Daoy (cell line): ENCODE measurements at places on chromosomes 3 and 15.

DNA sequence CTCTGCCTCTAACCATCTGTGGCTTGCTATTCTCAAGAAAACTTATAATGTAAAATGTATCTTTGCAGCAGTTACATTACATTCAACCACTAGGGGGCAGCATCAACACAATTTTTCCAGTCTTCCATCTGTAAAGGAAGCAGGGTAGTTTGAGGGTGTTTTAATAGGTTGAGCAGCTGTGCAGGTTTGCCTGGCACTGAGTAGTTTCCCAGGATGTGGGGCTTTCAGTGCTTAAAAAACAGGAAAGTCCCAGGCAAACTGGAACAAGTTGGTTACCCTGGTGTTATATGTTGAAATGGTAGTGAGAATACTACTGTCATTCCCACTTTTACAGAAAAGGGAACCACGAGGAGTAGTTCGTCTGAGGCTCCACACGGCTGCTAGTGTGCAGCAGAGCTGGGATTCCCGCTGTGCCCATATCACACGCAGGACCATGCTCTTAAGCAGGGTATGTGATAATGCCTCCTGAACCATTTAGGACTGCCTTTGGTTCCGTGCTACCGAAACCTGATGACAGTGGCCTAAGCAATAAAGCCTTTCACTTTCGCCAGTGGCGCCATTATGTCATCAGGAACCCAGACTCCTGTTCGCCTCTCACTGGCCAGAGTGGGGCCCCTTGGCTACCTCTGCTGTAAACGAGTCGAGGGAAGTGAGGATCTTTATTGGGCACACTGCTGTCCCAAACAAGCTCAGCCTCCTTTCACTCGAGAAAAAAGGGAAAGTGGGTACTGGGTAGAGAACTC, 64.7 kb upstream of the ZBTB38 start:
- DNase-seq: peak; percentile 72

- DNase-seq: no peak
These were observed 36.9 kb upstream of the GOLGB1 start for GRCh38 chr3:121786485-121786884.

DNA sequence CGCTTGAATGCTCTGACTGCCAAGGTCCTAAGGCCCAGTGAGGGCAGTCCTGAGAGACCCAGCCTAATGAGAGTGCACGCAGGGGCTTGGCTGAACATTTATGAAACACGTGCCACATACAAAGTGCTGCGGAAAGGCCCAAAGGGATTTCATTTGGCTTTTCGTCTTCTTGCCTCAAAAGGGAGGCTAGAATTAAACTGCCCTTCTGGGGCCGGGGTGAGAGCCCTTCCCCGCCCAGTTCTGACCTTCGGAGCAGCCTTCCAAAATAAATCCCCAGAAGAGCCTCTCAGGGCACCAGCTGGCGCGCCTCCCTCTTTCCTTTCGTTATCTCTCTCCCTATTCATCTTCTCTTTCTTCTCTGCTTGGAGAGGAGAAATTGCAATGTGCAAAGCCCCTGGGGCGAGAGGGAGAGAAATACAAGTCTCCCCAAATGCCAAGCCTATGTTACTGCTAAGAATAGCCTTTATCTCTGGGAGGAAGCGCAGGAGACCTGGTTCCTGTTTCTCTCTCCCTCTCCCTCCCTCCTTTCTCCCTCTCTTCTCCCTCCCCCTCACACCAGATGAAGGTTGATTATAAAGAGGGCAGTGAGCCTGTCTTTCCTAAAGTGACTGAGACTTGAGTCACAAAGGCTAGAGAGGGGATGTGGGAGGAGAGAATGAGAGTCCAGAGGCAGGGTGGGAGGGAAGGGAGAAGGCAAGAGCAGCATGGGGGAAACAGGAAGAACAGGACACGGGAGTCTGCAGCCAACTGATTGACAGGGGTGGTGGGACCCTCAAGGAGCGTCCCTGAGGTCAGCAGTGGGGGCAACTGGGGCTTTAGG, 36.7 kb upstream of the NDUFB4 start:
- DNase-seq: peak; percentile 88

GRCh38 chr3:28940994-28941393, 339.9 kb upstream of the RBMS3 start:
- DNase-seq: peak; percentile 1

GRCh38 chr3:100615684-100616083, 6.3 kb downstream of the ADGRG7 start:
- DNase-seq: no peak

DNA sequence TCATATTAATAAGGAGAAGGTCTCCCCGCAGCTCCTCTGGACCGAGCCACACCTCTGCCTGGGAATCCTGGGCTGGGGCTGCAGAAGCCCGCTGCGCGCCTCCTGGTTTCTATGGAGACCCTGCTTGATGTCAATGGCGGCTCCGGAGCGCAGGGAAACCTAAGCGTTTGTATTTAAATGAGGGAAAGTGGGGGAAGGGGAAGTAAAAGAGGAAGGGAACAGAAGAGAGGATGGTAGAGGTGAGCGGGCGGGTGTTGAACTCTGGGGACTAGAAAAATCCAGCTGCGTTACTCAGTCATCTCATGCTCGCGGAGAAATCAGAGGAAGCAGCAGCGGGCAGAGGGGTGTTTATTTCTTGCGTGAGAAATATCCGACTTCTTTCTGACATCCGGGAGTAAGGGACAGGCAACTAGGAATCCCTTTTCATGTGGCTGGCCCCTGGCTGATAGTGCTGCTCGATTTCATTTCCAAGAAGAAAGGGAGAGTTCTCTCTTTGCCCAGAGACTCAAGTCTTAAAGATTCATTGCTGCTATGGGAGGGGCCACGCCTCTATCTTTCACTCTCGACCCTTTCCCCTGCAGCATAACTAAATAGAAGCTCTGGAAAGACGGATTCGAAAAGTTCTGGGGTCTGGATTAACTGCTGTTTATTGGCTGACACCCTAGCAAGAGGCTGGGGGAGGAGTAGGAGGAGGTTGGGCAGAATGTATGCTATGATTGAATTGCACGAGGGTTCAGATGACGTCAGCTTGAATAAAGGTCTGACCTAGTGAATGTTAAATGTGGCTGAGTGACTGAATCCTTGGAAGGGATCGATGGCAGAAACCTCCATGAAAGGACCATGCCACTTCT, 110.5 kb upstream of the GAP43 start:
- DNase-seq: peak; percentile 52

DNA sequence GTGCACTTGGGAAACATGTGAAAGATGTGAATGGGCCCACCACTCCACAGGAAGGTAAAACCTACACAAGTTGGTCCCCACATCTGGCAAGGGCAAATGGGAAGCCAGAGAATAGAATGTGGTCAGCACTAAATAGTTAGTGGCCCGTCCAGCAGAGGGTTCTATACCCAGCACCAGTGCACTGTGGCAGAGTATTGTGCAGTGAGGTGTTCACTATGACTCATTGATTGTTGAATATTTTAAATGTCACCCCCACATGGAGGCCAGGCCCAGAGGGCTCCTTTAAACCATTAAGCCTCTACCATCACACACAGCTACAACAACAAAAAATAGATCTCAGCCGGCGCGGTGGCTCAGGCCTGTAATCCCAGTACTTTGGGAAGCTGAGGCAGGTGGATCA, 11.7 kb downstream of the FRMD5 start:
- peak; percentile 9 for DNase-seq

DNA sequence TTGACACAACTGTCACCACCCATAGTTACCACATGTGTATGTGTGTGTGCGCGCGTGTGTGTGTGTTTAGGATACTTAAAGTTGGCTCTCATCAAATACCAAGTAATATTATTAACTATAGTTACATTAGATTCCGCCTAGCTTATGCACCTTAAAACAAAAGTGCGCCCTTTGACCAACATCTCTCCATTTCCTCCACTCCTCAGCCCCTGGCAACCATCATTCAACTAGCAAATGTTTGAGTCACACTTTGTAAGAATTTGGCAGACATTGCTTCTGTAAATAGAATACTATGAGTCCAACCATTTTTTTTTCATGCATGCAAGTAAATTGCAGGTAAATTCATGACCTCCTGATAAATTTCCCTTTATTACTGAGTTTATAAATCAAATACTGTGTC, 169.3 kb downstream of the GBE1 start:
- DNase-seq: peak; percentile 4

GRCh38 chr3:48238531-48239085, 2.3 kb upstream of the ZNF589 start:
- no peak for DNase-seq

GRCh38 chr3:2172561-2173171, 74.0 kb downstream of the CNTN4 start:
- DNase-seq: no peak

DNA sequence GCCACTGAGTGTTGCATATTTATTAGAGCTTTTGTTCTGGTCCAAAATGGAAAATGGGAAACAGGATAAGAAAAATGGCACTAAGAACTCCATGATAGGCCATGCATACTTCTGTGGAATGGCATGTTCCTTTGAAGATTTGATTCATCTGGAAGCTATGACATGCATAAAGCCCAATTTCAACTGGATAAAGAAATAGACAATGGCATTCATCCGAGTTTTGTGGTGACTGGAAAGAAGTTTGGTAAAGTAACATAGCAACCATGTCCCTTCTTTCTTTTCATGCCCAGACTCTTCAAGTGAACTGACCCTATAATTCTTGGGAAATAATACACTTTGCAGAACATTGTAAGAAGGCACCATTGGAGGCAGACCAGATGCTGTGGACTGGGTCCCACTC, 368.4 kb upstream of the IL12A start:
- DNase-seq: no peak

DNA sequence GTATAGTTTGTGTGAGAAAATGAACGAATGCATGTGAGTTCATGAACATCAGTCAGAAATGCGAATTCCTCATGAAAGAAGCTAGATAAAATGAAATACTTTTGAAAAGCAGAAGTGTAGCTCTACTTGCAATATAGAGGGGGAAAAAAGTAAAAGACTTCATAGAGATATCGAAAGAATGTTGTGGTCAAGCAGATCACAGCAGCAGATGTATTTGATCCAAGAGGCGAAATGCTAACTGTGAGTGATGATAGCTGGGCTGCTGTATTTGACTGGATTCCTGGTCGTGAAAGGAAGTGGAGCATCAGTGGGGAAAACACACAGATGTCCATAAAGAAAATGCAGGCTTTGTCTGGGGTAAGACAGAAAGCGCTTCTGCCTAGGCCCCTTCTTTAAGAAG, 112.4 kb downstream of the ADAMTSL3 start:
- no peak for DNase-seq

- DNase-seq: no peak
These were observed 18.2 kb downstream of the MGLL start for GRCh38 chr3:127804141-127804540.

- DNase-seq: no peak
These were observed 46.6 kb upstream of the CTSH start for GRCh38 chr15:78991476-78991875.

GRCh38 chr15:85622221-85622831, 172.4 kb downstream of the KLHL25 start:
- peak; percentile 34 for DNase-seq

DNA sequence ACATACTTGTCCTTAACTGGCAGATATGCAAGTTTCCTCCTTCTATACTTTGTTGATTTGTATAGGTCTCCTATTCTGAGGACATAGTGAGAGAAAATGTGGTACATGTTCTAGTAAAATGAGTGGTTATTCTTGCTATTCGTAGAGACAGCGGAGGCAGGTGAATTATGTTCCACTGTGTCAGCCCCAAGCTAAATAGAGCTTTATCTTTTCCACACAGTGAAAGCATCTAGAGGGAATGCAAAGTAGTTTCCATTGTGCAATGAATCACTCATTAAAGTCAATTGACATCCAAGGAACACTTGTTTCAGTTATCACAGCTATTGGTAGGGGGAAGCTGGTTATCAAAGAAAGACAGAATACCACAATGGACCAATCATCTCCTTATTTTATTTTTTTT, 262.4 kb downstream of the NLGN1 start:
- DNase-seq: no peak

DNA sequence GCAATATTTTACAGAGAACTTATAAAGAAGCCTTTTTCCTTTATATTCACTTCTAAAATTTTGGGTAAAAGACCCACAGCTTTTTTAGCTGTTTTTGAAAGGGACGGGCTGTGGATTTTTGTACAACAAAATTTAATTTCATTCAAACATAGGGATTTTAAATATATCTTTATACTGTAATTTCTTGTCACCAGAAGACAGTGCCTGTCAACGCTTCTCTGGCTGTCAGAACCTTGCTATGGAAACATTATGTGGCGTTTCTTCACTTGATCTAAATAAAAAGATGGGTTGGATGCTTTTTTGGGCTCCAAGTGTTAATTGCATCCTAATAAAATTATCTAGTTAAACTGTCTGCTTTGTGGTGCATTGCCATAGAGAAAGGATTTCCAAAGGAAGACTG, 635.6 kb upstream of the ALCAM start:
- no peak for DNase-seq

GRCh38 chr15:88624971-88625490, 3.9 kb downstream of the AEN start:
- DNase-seq: no peak

- peak; percentile 34 for DNase-seq
These were observed 460 bp upstream of the ZMAT3 start for GRCh38 chr3:179072100-179072438.

- no peak for DNase-seq
These were observed 125.1 kb upstream of the SLC25A36 start for GRCh38 chr3:140816372-140817195.

GRCh38 chr3:144552346-144553057, 580.9 kb downstream of the DIPK2A start:
- no peak for DNase-seq

- DNase-seq: no peak
These were observed 591.2 kb downstream of the RSL24D1 start for GRCh38 chr15:54605556-54605955.

DNA sequence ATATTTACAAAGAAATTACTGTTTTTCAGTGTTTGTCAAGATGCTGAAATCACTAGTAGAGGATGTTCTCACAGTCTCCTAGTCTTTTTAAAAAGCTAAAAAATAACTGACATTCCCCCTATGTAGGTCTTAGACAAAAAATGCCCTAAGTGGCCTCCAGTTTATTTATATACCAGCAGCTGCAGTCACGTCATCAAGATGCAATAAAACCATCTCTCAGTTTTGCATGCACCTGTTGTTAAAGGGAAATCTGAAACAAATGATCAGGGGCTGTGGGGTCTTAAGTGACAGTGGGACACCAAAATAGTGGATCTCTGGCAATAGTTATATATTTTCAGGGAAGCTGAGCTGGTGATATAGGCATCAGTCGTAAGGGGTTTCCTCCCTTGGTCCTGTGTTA, 146.5 kb upstream of the ARPP21 start:
- no peak for DNase-seq

DNA sequence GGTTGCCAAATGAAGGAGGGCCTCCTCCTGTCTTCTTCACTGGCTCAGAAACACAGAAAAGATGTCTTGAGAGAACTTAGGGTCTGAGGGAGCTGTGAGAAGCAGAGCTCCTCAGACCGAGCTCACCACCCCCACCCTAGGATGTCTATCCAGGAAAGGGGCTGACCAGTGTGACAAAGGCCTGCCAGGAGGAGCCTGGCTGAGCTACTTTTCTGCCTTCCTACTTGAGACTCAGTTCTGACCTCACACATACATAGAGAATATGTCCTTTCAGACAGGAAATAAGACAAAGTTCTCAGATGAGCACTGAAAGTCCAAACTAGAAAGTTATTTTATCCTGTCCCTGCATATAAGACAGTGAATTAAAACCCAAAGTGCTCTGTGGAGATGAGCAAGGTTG, 54.5 kb downstream of the KIF9 start:
- no peak for DNase-seq
